ENCODE measurements at places on chromosomes 12 and 14.

DNA sequence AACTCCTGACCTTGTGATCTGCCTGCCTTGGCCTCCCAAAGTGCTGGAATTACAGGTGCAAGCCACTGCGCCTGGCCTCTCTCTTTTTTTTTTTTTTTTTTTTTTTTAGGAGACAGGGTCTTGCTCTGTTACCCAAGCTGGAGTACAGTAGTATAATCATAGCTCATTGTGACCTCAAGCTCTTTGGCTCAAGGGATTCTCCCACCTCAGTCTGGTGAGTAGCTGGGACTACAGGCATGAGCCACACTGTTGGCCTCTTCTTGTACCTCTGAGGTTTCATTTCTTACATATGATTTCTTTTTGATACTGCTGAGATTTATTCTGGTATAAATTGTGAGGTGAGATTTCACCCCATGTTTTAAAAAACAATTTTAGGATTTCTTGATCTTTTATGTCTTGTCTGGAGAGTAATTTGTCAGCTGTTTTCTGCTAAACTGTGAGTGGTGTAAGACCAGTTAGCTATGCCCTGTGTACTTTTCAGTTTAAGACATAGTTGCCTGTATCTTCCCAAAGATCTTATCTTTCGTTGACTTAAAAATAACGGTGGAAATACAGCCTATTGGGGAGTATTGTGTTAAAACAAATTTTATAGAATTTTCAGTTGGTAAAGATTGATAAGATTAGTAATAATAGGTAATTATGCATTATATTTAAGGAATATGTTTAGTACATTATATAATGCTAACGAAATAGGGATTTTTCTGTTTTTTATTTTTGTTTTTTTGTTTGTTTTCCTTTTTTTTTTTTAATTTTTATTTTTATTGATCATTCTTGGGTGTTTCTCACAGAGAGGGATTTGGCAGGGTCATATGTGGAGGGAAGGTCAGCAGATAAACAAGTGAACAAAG is 31.7 kb downstream of the WDR20 start:
- no peak for DNase-seq

- DNase-seq = no peak
Observed at GRCh38 chr12:21992823-21993222, 51.6 kb upstream of the ABCC9 start.

- no peak for DNase-seq
Observed at GRCh38 chr14:39374851-39375250, 57.4 kb downstream of the FBXO33 start.

- no peak for DNase-seq
Observed at GRCh38 chr14:66378712-66379505, 107.3 kb upstream of the CCDC196 start.

DNA sequence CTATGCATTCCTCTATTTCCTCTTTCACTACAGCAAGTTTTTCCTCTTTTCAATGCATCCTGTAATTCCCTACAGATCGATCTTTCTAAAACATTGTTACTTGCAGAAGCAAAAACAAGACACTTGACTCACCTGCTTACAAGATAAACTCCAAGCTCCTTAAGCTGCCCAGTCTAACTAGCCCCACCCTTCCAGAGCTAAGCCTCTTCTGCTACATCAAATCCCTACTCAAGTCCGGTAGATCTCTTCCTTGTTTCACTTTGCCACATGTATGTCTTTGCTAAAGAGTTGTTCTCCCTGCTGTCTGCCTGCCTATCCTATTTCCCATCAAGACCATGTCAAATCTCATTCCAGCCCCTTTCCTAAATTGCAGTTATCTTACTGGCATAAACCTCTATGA is 724.8 kb downstream of the C12orf50 start:
- DNase-seq = no peak

GRCh38 chr12:119299130-119299529 is 35.4 kb upstream of the CCDC60 start:
- no peak for DNase-seq

- no peak for DNase-seq
Observed at GRCh38 chr14:24335461-24336171, 745 bp upstream of the ADCY4 start.

DNA sequence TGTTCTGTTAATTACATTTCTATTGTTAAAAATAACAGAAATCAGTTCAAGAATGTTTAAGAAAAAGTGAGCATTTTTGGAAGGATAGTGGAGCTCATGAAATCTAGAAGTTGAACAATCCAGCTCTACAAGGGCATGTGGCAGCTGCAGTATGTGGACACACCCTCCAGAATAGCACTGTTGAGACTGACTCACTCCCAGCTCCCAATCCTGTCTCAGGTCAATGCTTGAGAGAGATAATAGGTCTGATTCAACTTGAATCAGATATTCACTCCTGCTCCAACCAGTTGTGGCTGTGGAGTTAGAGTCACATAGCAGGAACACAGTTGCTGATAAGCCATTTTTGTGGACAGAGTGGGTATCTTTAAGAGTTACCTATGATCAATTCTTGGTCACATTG is 113.0 kb upstream of the NTF3 start:
- DNase-seq = no peak

GRCh38 chr12:104673696-104674482 is 217.1 kb downstream of the CHST11 start:
- DNase-seq = no peak

GRCh38 chr12:16568873-16569272 is 37.1 kb downstream of the LMO3 start:
- DNase-seq = no peak

DNA sequence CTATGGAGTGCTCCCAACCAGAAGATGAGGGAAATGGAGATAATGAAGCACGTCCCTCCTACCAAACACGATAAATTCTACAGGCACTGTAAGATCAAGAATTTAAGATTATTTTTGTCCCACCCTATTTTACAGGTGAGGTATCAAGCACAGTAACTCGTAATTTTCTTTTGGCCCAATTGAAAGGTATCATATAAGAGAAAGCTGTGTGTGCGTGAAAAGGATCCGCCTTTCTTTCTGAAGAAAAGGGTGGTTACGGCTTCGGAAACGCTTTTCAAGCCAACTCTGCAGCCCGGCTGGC is 733 bp upstream of the KLHDC2 start:
- no peak for DNase-seq

GRCh38 chr12:53484686-53485575 is 14.3 kb downstream of the MAP3K12 start:
- no peak for DNase-seq

DNA sequence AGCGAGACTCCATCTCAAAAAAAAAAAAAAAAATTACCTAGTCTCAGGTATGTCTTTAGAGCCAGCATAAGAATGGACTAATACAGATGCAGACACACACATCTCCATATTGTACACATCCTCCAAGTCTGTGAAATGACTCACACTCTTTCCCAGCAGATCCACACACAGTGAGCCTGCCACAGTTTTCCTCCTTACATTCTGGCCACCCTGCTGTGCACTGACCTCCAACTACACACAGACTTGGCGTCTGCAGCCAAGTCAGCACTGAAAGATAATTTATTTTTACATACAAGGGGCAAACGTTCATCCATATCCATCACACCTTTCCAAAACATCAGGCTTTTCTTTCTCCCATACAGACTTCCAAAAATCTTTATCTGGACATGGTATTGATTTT is 115.9 kb downstream of the SLC25A21 start:
- DNase-seq = no peak

DNA sequence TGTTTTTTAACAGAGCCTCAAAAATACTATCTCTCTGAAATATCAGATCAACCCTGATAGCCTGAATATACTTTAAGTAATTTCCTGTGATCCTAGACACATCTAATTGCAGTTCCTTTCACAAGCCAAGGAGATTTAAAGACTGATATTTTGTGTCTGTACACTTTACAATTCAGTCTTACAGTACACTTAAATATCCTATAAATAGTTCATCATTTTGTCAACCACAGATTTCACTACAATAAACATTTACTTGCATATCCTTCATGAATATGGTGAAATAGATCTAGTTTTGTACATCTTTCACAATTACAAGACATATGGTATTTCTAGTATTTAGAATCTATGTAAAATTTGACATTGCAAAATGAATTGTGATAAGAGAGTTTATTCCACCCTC is 161.0 kb downstream of the PAX9 start:
- no peak for DNase-seq

DNA sequence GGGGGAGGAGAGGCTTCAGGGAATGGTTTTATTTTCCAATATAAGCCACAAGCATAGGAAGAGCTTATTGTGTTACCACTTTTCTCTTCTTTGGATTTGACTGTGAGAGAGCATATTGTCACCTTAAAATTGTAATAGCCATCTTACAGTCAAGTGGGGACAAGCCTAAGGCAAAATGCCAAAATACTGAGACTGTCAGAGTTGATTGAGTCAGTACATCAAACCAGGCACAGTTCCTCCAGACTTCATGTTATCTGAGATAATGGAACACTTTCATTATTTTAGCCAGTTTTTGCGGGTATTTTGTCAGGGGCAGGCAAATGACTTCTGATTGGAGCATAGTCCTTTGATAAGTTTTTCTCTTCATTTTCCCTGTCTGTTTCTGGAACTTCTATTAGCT is 19.5 kb upstream of the NUBPL start:
- DNase-seq = no peak

- DNase-seq = no peak
Observed at GRCh38 chr12:84601483-84601882, 311.1 kb downstream of the SLC6A15 start.

DNA sequence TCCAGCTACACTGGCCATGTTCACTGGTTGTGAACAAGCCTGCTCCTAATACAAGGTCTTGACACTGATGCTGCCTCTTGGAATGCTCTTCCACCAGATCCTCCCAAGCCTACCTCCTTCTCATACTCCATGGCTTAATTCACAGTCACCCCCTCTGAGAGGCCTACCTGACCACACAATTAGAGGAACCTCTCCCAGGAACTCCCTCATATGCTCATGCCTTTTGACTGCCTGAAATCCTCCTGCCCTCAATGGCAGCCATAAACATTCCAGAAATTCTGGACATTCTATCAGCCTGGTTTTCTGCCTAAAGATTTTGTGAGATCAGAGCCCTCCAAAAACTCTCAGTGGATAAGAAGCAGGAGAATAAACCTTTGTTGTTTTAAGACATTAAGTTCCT is 340.2 kb downstream of the C12orf75 start:
- no peak for DNase-seq

- no peak for DNase-seq
Observed at GRCh38 chr12:3789838-3790237, 36.9 kb upstream of the CRACR2A start.

DNA sequence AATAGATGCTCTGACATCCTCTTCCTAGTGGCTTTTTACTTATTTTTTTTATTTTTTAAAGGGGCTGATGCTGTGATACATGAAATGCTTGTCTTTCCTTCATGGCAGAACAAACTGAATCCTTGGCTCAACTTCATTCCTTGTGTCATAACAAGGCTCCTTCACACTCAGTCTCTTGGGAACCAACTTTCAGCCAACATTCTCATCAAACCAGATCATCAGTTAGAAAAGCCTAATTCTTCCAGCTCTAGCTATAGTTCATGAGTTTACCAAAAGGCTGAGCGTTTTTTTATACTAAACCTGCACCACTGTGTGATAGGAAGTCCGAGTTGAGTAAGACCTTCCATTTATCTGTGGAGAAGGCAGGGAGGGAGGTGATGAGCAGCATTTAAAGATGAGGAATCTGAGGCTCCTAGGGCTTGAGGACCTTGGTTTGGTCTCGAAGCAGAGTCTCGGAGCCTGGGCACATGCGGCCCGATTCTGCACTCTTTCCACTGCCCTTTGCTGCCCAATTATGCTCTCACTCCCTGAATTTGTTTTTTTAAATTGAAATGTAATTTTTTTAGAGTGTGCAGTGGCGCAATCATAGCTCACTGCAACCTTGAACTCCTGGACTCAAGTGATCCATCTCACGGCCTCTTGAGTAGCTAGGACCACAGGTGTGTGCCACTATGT is 8.2 kb downstream of the GPRC5D start:
- no peak for DNase-seq

DNA sequence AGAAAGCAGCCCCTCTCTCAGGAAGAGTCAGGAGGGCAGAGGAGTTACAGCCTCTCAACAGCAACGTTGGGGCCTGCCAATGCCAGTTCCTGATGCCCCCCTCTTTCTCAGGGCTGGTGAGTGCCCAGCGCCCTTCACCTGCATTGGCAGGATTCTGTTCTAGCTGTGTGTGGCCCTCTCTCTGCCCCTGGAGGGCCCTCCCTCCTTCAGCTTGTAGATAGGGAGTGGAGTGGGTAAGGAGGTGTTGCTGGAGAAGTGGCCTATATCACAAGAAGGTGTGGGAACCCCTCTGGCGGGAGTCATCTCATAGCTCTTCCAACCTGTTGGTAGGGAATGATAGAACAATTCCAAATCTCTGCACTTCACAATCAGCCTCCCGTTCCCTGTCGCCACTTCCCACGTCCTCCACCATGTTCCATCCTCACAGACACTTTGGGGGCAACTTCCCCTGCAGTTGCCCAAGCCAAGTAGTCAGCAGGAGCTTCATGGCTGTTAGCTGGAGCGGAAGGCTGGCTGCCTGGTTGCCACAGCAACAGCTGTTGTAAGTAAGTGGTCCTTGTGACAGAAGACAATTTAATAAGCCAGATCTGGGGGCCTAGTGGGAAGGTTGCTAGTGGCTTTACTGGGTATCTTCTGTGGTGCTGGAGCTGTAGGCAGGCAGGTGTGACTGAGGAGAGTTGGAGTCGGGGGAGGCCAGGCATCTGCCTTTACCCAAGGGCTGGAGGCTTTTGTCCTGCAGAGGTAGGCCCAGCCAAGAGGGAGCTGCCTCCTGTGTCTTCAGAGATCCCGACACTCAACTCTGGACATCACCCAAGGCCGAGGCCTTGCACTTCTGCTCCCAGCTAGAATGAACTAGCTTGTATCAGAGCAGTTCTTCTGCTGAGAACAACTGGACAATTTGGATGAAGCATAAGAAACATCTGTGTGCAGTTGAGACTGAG is 38.4 kb downstream of the GALNT16 start:
- DNase-seq = no peak

DNA sequence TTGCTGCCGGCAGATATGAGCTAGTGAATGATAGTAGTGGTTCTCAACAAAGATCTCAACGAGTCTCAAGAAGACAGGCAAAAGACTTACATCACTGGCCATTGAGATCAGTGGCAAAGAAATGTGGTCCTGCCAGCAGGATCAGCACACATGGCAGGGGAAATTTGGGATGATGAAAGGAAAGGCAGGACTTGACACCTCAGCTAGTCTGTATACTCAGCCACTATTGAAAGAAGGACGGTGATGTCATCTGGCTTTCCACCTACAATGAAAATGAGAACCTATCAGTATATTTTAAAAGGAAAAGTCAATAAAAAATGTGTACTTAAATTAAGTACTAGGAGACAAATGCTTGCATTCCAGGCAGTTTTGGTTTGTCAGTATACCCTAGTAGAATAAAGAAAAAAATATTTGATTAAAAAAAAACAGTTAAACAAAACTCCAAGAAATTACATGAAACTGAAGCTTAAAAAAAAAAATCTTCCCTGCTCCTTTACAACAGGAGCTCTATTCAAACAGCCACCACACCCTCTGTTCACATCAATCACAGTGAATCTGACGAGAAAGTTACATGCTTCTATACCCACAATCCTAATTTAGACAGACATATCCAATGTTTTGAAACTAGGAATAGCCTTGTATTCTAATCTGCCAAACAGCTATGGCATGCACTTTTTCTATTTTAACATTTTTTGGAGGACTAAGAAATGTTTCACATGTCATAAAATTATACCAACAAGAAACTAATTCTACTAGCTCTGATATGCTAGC is 34.9 kb downstream of the RAD9B start:
- no peak for DNase-seq

Measured in CD4-positive, alpha-beta T cell treated with Interleukin-21 for 1 hour (primary cell).